ENCODE measurements at places on chromosomes 16 and 17.

- DNase-seq = no peak
These were observed 12.9 kb downstream of the ZNF750 start for GRCh38 chr17:82826956-82827355.

DNA sequence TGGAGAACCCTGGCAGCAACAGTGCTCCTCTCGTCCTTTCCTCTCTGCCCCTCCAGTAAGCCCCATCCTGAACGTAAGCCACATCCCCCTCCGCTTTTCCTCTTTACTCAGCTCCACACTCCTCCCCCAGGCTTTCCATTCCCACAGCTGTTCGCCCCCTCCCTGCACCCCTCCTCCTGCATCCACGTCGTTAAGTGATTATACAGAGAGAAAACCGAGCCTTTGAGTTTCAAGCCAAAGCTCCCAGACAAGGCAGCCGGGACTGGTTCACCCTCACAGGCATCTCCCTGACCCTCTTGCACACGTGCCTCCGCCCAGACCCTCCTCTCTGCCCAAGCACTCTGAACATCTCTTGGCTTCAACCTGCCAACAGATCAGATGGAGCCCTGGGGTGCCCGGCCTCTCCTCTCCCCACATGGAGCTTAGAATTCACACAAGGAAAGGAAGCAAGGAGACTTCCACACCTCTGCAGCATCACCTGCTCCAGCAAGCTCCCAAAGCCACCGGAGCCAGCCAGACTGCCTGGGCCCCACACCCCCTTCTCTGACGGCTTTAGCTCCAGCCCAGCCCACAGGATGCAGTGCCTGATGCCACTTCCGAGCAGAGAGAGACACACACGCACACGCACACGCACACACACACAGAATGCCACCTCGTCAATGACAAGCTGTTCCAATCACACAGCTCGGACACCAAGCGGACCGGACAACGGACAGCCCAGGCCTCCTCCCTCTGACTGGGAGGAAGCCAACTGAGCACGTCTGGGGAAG is 99.9 kb upstream of the CCL2 start:
- no peak for DNase-seq

DNA sequence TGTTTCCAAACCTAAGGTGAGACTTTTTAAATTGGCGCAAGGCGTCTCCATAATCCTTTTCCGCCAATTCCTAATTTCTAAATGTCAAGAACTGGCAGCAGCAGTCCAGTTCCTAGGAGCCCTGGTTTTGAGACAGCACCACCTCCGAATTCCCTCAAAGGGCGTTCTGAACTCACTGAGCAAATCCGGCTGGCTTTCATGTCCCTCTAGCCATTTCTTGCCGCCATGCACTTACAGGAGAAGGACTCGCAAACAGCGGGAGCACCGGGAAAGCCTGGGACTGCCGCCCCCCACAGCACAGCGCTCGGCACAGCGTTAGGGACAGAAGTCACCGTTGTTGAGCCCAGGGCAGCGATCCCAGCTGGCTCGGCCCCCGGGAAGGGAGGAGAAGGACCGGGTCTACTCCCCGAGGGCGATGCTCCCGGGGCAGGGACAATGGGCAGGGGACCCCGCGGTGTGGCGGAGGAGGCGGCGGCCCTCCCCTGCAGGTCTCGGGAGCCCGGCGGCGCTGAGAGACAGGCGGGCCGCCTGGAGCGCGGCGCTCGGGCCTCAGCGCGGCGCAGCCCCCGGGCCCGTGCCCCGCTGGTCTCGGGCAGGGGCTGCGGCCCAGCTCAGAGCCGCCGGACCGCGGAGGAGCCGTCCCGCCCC is 545 bp downstream of the ARHGAP17 start:
- peak; percentile 69 for DNase-seq

DNA sequence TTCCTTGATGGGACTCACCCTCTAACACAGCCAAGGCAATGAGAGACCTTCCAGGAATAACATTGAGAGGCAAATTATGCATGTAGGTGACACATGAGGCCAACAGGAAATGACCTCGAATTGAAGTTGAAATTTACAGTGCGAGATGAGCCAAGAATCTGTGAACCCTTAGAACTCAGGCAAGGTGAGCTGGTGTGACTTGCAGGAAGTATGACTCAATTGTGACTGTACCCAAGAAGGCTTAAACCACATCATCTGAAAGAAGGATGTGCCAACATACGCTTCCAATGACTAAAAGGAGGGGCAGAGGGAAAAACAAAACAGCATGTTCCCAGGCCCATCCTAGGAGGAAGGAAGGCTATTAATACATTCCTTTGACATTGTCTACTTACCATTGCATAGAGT is 44.8 kb downstream of the PITPNC1 start:
- no peak for DNase-seq
